ENCODE measurements at places on chromosomes 6 and 20.

GRCh38 chr20:1144401-1145172 is 26.2 kb downstream of the PSMF1 start:
- DNase-seq, result no peak

GRCh38 chr6:164436976-164437375 is 872.4 kb downstream of the C6orf118 start:
- no peak for DNase-seq

DNA sequence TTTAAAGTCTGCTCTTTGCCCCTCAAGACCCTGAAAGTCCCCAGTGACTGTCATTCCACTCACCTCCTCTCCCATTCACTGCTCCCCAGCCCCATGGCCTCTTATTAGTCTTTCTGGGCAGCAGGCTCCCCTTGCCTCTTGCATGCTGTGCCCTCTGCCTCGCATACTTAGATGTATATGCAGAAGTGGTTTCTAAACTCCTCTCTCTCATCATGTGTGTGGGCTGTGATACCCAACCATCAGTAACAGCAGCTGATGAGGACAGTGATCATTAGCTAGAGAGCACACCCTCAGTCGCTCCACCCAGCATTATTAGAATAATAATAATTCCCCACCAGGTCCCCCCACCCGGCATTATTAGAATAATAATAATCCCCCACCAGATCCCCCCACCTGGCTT is 14.5 kb downstream of the PKIG start:
- no peak for DNase-seq

GRCh38 chr20:61166324-61166723 is 85.7 kb upstream of the CDH4 start:
- no peak for DNase-seq

DNA sequence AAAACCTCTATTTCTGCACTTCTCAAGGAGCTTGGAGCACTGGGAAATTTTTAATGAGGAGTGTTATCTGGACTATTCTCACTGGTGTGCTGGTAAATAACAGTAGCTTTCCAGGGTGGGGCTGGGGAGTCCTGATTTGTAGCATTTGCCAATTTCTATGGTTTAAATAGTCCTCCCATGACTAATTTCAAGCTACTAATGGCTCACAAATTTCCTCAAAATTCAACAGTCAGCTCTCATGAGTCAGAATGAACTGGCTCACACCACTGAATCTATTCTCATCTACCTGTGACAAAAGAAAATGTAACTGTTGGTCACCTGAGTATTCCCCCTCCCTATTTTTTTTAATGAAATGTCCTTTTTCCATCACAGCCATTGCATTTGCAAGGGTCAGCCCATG is 449.6 kb downstream of the KIF16B start:
- no peak for DNase-seq

- no peak for DNase-seq
Observed at GRCh38 chr6:4398791-4399190, 263.4 kb upstream of the ECI2 start.

DNA sequence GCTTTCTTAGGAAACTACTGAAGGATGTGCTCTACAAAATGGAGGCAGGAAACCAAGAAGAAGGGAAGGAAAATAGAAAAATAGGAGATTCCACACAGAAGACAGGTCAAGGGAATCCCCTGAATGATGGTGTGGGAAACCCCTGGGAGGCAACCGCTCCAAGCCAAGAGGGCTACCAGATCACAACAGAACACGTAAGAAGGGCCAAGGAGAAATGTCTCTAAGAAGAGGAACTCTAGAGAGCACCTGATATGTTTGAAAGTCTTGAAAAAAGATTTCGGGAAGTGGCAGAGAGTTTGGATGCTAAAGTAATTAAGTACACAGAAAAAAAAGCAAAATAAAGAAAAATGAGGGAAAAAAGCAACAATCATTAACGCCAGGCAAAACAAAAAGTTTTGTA is 7.1 kb downstream of the KIF13A start:
- no peak for DNase-seq

- no peak for DNase-seq
Observed at GRCh38 chr6:3926150-3926482, 76.9 kb downstream of the FAM50B start.

GRCh38 chr20:44780226-44780625 is 30.1 kb downstream of the RIMS4 start:
- DNase-seq, result peak; percentile 32

DNA sequence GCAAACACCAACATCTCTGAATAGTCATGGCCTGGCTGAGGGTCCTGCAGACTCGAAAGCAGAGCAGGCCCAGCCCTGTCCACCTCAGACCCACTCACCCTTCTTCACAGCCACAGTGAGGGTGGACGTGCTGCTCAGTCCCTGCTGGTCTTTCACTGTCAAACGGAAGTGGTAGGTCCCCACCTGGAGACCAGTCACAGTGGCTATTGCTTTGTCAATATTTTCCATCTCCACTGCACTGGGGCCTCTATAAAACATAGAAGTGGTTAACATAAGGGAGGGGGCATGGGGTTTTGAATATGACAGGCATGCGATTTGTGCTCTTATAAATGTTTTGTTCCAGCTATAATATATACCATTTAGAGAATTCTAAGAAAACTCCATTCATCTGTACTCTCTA is 73.9 kb downstream of the ALDH5A1 start:
- no peak for DNase-seq

DNA sequence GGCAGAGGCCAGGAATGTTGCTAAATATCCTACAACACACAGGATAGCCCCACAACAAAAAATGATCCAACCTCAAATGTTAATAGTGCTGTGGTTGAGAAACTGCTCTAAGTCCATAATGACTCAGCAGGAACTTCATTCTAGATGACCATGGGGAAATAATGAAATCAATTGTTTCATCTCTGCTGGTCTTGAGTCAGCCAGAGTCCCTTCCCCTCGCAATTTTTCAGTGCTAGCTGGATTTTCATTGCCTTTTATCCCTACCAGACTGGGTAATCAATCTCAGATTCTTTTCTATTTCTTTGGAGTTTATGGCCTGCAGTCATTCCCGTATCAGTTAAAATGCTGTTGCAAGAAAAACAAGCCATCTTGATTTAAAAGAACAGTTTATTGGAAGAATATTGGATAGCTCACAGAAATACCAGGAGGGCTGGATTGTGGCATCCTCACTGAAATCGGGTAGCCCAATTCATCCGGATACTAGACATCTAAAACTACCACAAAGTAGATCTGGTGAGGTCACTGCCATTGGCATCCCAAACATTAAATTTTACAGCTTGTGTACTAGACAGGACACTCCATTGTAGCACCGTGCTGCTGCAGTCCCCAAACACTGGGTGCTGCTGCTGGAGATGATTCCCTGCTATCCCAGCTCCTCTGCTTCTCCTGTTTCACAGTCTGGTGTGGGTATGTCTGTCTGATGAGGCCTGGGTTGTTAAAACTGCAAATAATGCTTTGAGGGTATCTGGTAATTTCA is 30.3 kb upstream of the POPDC3 start:
- no peak for DNase-seq

- DNase-seq, result no peak
Observed at GRCh38 chr6:17269840-17270239, 11.3 kb upstream of the RBM24 start.

DNA sequence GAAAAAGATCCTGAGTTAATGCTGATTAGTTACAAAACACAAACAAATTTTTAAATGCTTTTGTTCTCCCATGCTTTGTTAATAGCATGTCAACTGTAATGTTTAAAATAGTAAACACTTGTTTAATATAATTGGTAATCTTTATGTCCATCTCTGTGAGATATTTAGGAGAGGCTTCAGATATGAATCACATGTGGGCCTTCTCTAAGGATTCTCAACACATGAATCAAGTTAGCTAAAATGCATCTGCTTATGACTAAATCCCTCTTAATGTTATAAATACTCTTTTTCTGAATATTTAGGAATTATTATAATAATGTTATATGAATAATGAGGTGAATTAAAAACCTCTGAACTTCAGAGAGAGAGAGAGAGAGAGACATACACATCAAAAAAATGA is 345.9 kb upstream of the MANEA start:
- no peak for DNase-seq

GRCh38 chr6:100105138-100105537 is 111.1 kb upstream of the MCHR2 start:
- DNase-seq, result no peak

DNA sequence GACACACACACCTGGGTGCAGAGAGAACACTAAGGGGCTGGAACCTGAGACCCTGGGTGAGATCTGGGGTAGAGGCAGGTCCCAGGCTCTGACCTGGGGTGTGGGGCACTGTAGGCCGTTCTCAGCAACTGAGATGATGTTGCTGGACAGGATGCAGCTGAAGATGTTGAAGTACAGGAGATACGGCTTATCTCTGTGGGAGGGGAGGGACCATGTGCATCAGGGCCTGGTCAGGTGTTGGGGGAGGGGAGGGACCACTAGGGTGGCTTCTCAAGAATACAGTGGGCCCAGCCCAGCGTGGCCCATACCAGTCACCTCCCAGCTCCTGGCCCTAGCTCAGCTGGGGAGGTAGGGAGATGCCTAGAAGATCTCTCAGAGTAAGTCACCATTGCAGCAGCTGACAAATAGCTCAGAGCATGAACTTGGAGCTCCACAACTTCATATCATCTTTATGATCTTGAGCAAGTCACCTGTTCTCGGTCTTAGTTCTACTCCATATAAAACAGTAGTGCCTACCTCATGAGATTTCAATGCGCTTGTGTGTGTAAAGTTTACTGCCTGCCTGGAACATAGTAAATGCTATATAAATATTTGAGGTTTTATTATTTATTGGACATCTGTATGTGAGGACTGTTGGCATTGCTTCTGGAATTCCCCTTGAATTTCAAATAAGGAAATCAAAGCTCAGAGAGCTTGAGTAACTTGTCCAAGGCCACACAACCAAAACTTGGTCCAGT is 3.8 kb downstream of the SLC44A4 start:
- DNase-seq, result no peak

GRCh38 chr6:160275511-160276003 is 16.9 kb upstream of the SLC22A2 start:
- DNase-seq, result no peak

- DNase-seq, result no peak
Observed at GRCh38 chr6:139109558-139109957, 25.3 kb upstream of the HECA start.

DNA sequence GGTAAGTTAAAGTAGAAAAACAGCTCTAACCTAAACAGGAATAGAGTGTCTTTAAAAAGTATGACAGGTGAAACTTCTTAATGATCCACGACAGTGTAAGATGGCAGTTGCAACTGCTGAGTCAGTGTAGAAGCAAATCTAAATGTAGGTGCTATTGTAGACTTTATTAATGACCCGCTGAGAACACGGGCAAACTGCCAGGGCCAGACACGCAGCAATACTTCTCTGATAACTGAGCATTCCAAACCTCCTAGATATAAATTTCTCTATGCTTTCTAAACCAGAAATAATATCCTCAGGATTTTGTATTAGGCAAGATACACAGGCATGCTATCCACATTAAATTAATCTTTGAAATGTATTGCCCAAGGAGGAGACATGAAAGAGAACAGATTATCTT is 1076.4 kb downstream of the HACE1 start:
- DNase-seq, result no peak

- no peak for DNase-seq
Observed at GRCh38 chr6:42522036-42522435, 41.8 kb upstream of the UBR2 start.

DNA sequence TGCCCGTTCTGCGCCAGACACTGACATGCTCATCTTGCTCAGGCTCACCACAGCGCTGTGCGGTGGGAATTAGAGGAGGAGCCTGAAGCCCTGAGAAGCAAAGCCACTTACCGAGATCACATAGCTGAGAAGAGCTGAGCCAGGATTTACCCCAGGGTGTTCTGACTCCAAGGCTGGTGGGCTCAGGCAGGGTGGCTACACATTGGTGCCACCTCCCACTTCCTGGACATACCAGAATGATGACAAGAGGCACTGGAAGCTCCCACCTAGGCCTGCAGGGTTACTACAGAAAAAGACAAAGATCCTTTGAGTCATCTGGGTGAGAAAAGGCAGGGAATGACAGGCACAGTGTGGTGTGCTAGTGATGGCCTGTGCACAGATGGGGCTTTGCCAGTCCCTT is 24.4 kb upstream of the FKBP1A start:
- DNase-seq, result no peak

- no peak for DNase-seq
Observed at GRCh38 chr20:58690396-58691135, 2.0 kb upstream of the NPEPL1 start.

- DNase-seq, result no peak
Observed at GRCh38 chr6:131976545-131977061, 25.4 kb upstream of the CCN2 start.

DNA sequence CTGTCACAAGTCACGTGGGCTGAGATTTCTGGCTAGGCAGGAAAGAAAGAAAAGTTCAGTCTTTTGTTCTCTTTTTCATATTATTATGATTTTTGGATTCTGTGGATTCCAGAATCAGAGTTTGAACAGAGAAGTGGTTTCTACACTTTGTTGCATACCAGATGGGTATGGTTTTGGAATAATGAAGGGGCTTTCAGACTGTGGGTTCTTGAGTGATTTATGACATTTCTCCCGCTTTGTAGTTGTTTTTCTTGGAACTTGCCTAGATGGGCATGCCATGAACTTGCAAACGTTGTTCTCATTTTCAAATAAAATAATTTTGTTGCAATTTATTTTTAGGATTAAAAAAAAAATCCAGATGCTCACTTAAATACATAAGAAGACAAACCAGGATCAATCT is 34.4 kb downstream of the CBFA2T2 start:
- no peak for DNase-seq

DNA sequence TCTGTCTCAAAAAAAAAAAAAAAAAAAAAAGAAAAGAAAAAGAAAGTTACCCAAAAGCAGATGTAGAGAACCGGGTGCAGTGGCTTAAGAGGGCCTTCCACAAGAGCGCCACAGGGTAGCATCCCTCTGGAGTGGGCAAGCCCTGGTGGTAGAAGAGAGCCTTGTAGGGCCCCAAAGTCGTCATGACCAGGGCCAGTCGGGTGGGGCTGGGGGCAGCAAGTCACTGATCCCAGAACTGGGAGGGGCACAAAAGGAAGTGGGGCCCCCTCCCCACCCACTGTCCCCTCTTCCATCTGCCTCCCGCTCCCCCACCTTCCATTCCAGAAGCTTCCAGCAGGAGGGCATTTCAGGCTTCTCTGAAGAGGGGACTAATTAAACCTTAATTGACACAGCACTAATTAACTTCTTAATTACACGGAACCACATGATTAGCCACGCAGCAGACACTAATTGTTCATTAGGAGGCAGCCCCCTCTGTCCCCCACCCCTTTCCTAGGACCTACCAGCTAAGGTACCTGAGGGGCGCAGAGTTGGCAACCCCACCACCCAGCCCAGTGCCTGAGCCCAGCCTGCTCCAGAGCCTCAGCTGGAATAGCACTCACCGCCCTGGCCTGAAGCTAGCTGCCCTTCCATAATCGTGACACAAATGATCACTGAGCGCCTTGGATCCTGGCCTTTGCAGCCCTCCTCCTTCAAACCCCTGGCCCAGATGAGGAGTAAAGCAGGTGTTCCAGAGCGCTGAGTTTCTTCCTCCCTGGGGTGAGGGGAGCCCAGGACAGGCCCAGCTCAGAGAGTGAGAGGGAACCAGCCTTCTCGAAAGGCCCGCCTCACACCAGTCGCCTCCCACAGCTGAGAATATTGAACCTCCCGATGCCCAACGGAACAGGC is 34.8 kb downstream of the MDFI start:
- no peak for DNase-seq
